ENCODE measurements at places on chromosomes 7 and 10.
A peak's percentile ranks its signal among the peaks of the same experiment; 100 is the strongest.

DNA sequence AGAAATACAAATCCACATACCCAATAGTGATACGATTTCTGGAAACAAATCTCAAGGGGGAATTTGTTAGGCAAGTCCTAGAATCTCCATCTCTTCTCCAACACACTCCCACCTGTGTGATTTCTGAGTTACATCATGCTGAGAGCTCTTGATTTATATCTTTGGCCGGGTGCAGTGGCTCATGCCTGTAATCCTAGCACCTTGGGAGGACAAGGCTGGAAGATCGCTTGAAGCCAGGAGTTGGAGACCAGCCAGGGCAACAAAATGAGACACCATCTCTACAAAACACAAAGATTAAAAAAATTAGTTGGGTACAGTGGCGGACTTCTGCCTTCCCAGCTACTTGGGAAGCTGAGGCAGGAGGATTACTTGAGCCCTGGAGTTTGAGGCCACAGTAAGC is 1.5 kb upstream of the MTPN start:
- no peak for DNase-seq

- DNase-seq, result peak; percentile 84
These were observed at the start of gene DDX21 for GRCh38 chr10:68955832-68956532. DDX21 (plus strand) TSS chr10:68956170; CDS start chr10:68956226, 56 bp downstream.

DNA sequence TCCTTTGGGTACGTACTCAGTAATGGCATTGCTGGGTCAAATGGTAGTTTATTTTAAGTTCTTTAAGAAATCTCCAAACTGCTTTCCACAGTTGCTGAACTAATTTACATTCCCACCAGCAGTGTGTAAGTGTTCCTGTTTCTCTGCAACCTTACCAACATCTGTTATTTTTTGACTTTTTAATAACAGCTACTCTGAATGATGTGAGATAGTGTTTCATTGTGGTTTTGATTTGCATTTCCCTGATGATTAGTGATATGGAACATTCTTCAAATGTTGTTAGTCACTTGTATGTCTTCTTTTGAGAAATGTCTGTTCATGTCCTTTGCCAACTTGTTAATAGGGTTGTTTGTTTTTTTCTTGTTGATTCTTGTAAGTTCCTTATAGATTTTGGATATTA is 558.9 kb downstream of the SH2D4B start:
- DNase-seq, result no peak

DNA sequence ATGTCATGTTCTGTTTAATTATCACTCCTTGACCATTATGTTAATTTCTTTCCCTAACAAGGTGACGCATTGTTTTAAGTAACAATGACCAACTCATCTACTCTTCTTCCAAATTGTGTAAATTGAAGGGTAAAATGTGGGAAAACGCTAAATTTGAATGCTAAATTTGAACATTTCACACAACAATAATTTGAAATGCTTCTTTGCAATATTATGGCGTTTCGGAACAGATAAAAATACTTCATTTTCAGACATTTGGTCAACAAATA is 29.2 kb upstream of the KMT2C start:
- no peak for DNase-seq

GRCh38 chr7:130303127-130303526 is 10.2 kb downstream of the CPA4 start:
- no peak for DNase-seq

DNA sequence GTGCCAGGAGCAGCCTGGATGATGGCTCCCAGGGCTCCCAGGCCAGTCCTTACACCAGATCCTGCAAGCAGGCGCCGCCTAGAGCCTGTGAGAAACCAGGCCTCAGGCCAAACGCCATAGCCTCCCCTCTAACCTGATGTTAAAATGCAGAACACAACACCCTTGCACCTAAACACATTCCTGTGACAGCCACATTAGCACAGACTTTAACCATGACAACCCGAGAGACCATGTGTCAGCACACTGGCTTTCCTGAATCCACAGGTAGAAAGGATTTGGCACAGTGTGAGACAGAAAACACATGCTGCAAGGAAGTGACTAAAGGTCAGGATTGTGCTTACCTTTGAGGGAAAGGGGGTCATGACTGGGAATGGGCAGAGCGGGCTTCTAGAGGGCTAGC is 59.9 kb downstream of the SGMS1 start:
- DNase-seq, result no peak

DNA sequence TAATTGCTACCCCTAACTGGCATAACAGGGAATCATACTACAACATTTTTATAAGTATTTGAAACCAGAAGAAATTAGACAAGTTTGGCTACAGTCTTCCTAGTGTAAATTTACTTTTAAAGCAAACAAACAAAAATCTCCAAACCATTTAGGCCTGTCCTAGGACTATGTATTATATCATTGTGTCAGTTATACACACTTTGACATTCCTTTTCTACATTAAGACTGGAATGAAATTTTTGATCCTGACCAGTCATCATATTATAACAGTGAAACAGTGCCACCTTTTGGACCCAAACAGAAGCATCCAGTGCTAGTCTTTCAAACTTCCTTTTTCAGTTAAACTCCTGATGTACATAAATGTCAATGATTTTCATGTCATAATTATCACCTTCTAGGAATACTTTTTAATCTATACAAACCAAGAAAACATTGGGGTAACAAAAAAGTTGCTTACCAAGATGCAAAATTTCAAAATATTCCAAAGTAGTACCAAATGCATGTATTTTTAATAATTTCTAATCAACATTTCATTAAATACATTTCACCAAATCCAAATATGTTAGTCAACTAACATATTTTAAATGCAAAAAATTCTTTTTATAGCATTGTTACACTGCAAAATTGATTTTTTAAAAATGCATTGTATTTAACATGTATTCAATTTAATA is 75.7 kb downstream of the IMMP2L start:
- DNase-seq, result no peak

GRCh38 chr10:109998513-109998912 is 9.3 kb upstream of the ADD3 start:
- no peak for DNase-seq

DNA sequence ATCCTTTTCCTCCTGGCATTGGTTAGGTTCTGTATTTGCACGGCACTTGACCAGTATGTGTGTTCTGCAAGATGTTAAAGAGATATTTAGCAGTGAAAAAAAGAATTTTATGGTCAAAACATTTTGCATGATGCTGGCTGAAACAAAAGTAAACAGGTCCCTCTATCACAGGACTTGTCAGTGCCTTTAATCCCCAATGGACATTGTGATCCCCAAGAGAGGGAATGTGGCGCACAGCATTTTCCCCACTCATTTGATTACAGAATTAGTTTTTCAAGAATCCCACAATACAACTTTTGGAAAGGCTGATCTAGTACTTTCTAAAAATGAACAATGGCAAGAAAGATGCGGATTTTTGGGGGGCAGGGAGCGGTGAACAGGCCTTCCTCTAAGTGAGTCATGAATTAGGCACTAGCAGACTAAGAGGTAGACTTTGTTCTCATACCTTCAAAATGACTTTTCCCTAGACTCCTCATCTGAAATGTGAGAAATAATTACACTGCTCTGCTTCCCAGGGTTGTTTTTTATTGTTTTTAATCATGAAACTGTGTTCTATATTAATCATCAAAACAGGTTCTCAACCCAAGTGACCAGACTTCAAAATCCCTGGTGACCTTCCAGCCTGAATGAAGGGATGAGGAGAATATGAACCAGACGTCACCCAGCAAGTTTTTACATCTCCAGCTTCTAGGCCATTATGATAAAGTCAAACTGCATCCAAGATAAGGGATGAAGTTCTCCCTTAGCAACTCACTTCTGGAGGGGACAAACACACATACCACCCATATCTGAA is 8.6 kb downstream of the FBXW4 start:
- DNase-seq, result no peak

GRCh38 chr7:2227699-2228098 is 5.0 kb downstream of the MAD1L1 start:
- no peak for DNase-seq

DNA sequence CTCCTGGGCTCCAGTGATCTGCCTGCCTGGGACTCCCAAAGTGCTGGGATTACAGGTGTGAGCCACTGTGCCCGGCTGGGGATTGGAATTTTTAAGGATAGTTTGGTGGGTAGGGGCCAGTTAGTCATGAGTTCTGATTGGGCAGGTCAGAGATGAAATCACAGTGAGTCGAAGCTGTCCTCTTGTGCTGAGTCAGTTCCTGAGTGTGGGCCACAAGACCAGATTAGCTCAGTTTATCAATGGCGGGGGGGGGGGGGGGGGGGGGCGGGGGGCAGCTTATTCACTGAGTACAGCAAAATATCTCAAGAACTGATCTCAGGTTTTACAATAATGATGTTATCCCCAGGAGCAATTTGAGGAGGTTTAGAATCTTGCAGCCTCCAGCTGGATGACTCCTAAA is 11.6 kb upstream of the ERCC6 start:
- DNase-seq, result no peak

GRCh38 chr10:110691139-110691538 is 47.0 kb downstream of the RBM20 start:
- DNase-seq, result no peak

DNA sequence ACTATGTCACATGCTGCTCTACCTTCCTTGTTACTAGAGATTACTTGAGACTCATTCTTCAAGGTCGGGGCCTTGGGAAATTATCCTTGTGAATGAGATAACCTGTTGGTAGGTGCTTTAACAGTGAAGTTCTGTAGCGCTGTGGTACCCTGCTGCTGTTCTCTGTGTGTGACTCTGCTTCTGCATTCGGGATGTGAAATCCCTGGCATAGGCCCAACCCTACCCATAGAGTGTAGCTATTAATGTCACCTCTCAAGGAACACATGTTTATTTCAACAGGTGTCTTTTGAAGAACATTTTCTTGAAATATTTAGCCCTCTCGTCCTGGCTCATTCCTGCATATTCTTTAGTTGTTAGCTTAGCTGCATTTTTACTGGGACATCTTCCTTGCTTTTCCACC is 41.8 kb upstream of the TMEM236 start:
- no peak for DNase-seq

DNA sequence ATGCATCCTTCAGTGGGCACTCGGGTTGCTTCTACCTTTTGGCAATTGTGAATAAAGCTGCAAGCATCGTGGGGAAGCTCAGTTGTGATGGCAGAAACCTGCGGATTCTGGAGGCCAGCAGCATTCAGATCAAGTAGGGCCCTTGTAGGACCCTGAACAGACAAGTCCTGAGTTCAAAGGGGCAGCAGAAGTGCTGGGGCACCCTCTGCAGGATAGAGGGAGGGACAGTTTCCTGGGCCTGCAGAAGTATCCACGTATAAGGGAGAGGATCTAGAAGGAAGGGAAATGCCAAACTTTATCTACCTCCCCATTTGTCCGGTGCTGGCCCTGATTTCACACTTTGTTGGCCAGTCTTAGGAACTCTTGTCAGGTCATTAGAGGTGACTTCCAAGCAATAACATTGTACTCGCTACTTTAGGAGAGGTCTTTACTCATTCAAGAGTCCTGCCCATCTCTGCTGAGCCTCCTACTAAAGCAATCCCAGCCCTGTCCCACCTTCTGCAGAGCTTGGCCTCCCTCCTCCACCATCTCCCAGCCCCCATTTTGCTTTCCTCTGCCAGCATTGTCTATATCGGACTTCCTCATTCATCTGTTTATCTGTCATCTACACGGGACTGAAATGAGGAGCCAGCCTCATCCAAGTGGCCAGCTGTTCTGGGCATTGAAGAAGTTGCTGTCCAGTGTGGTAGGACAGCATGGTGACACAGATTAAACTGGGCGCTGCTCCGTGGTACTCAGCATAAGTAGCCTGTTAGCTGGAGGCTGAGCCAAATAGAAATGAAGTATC is 26.6 kb upstream of the R3HCC1L start:
- no peak for DNase-seq

GRCh38 chr10:4844864-4845263 is 18.9 kb downstream of the AKR1E2 start:
- no peak for DNase-seq

Measured in stimulated activated CD4-positive, alpha-beta T cell treated with anti-CD3 and anti-CD28 coated beads, Interleukin-12 subunit alpha, Interleukin-12 subunit beta, amount 100 ng/mL, for 48 hours (primary cell).